ENCODE measurements at places on chromosomes 5 and 9. TPM values are rescaled to one million over a fixed set of nuclear protein-coding genes. Genes with fewer than 3 reads are reported as not detected.

DNA sequence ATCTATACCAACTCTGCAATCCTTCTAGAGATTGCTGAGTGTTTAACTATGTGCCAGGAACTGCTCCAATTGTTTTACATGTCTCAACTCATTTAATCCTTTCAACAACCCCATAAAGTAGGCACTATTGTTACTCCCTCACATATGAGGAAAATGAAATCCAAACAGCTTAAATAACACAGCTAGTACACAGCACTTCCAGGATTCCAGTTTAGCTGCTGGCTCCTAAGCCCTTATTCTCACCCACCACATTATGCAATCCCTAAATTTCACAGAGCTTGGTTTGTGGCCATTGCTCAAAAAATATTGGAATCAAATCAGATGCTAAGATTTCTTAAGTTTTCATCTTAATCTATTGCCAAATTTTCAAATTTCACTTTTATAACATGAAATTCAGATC, 84.9 kb downstream of the PRELID2 start:
- DNase-seq = no peak

- DNase-seq = no peak
These were observed 417.3 kb downstream of the TLE4 start for GRCh38 chr9:79989079-79989478.

Gene ZDHHC11
- 18.2 TPM for total RNA-seq

GRCh38 chr5:159005062-159005461, 94.7 kb downstream of the EBF1 start:
- no peak for DNase-seq

Gene OTP
- not detected for total RNA-seq

Gene CDX1
- total RNA-seq = not detected

- DNase-seq = no peak
These were observed 70.5 kb upstream of the GFPT2 start for GRCh38 chr5:180423598-180423997.

Gene FEM1C
- total RNA-seq = 12.1 TPM

GRCh38 chr5:164355267-164355830, 849.9 kb downstream of the MAT2B start:
- no peak for DNase-seq

- no peak for DNase-seq
These were observed 30.9 kb upstream of the ABLIM3 start for GRCh38 chr5:149110406-149110805.

Gene B4GALT1
- total RNA-seq = 11.7 TPM

DNA sequence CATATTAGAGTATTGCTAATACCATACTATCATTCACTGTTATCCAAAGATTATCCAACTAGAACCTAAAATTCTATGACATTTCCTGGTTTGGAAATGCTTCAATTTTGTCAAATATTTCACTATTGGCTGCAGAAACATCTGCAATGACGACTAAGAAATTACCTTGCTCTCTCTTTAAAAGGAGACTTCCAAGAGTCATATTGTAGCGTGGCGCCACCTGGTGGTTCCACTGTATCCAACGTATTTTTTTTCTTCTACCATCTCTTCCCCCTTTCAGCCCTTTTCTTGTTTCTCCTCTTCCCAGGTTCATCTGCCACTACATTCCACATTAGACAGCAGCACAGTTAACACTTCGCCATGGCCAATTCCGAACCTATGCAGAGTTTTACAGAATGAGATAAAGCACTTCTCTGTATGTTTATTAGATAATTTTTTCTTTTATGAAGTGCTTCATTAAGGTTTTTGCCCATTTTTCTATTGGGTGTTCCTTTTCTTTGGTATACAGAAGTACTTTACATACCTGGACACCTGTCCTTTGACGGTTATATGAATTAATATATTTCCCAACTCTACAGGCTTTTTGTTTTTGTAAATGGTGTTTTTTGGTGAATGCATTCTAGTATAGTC, 153.5 kb downstream of the CDC42SE2 start:
- DNase-seq = peak; percentile 78

Gene PGM5
- 5.7 TPM for total RNA-seq

GRCh38 chr5:65818592-65818991, 96.6 kb downstream of the NLN start:
- no peak for DNase-seq

GRCh38 chr5:74502479-74502950, 138.0 kb downstream of the ENC1 start:
- no peak for DNase-seq

Gene PCDHA13
- total RNA-seq = 0.29 TPM

GRCh38 chr5:158140120-158140731, 281.3 kb upstream of the CLINT1 start:
- DNase-seq = no peak

DNA sequence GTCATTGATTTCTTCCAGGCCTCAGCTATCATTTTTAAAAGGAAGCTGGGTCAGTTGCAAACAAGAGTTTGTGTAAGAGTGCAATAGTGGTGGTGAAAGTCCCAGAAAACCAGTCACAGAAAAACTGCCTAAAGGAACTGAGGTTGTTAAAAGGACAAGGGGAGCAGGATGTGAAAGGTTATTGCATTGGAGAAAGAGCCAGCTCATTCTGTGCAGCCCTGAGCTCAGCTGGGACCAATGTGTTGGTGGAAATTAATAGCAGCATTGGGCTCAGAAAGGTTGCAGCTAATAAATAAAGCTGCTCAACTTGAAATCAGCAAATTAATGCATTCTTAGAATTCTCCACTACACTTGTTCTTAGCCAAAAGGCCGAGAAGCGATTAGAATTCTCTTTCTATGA, 34.9 kb downstream of the NREP start:
- no peak for DNase-seq

DNA sequence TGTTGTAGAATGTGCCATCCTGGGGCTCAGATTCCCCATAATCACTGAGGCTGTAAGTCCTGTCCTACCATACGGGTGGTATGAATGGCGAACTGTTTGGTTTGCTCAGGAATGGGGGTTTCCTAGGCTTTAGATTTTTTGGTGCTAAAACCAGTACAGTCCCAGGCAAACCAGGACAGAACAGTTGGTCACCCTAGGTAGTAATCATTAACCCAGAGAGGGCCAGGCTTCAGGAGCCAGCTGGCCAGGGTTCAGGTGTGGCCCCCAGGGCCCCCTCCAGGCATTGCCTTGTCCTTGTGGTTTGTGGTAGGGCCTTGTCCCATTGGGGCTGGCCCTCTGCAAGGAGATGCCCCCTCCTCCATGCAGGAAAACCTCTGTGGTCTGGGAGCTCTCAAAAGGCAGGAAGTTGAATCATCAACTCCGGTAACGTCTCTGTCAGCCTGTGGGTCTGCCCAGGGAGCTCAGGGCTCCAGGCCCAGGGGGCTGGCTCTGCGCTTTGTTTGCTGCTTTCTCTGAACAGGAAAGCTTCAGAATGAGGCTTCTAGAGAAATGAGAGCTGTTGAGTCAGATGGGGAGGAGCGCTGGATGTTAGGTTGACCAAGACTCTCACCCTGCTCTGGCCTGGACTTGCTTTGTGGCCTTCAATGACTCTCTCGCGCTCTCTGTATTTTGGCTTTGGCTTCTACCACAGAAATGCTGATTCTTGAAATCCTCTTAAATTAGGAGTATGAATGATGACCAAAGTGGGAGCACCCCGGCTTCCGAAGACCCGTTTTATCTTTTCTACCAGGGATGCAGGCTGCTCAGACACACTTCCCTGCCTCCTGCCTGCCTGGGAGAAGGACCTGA, 22.2 kb upstream of the JADE2 start:
- DNase-seq = peak; percentile 55

DNA sequence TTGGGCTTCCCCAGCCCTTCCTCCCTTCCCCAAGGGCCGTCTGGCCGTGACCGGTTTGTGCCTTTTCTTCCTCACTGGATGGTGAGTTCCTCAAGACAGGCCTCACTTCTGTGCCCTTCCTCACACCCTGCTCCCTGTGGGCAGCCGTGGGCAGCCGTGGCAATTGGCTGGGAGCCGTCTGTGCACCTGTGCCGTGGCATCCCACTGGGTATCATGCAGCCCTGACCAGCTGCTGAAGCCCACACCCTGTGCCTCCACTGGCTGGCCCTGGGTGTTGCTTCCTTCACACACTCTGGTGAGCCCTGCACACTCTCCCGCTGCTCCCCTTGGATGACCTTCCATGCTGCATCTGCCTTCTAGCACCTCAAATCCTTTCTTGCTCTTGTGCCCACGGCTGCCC, 100.2 kb downstream of the COL5A1 start:
- no peak for DNase-seq

Gene TMEM174
- total RNA-seq = not detected

GRCh38 chr5:151880324-151880723, 44.3 kb downstream of the GLRA1 start:
- no peak for DNase-seq

Gene SMIM33
- not detected for total RNA-seq

GRCh38 chr9:93013856-93014582, 44.5 kb upstream of the SUSD3 start:
- DNase-seq = no peak

- DNase-seq = no peak
These were observed 139.1 kb upstream of the ADRA1B start for GRCh38 chr5:159777049-159777660.

GRCh38 chr9:1366276-1366675, 316.1 kb downstream of the DMRT2 start:
- DNase-seq = no peak

Gene SUSD3
- 1.3 TPM for total RNA-seq

DNA sequence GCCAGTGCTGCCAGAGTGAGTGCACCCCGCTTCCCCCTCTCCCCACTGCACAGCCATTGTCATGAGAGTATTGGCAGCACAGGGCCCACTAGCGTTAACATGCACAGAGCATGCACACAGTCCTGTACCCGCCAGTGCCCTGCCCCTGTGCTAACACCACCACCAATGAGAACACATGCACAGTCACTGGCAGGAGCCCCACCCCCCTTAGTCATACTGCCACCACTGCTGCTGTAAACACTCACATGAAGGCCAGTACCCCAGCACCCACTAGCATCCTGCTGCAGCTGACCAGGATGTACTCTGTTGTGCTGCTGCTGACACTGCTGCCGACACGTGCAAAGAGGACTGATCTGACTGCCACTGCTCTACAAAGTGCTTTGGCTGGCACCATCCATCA, 19.5 kb upstream of the RANBP6 start:
- DNase-seq = no peak

Gene IL4
- not detected for total RNA-seq

DNA sequence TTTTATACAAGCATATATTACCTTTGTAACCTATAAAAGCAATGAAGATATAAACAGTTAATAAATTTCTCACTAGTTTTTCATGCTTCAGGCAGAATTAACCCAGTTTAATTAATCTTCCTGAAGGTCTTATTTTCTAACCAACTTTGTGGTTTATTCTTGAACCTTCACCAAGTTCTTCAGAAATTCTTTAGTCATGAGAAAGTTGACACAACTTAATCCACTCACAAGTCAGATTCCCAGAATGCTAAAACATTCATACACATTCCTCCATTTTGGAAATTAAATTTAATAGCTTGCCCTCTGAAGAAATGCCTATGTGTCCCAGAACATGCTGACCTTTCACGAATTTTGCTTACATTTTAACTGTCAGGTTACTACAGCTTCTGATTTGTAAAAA, 105.4 kb upstream of the PAM start:
- no peak for DNase-seq

DNA sequence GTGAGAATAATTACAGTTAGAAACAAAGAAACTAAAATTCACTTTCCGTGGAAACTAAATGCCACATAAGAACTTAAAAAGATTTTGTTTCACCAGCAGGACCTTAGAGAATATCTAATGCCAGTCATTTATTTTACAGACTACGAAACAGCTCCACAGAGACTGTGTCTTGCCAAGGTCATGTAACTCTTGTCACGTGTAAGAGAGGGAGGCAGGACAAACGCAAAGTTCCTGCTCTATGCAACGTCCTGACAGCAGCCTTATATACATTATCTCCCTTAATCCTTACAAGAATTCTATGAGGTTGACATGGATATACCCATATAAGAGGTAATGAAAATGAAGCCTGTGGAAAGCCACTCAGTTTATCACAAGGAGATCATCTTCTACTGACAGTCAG, 39.4 kb downstream of the CTNNAL1 start:
- no peak for DNase-seq

Gene MAP1B
- 3.1 TPM for total RNA-seq

Gene RELL2
- 7.9 TPM for total RNA-seq

- DNase-seq = no peak
These were observed 215.8 kb downstream of the ADAMTS12 start for GRCh38 chr5:33675958-33676464.

DNA sequence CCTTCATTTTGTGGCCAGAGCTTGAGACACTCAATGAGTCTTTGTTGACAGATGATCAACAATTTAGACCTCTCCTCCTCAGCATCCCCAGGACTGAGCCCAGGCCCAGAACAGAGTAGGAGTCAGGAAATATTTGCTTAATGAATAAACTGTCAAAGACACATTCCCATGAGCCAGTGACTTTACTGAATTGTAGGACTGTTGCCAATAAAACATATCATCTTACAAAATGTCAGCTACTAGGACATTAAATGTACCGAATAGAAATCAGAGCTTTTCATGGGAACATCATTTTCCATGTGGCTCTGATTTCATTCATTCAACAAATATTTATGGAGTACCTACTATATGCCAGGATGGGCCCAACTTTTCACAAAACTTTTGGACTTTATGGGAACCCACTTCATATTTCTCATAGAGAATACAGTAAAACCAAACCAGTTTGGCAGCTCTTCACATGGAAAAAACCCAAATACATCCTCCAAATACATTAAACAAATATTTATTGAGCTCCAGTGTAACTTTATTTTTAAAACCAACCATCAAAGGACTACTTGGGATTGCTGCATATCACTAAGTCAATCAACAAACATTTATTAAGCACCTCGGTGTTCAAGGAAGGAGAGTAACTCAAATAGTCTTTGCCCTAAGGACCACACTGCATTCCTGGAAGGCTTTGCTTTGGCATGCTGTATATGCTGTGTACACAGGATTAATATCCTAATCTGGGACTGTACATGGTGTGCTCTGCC, 11.4 kb downstream of the VDAC1 start:
- no peak for DNase-seq

Gene GNPDA1
- total RNA-seq = 211 TPM

GRCh38 chr5:68423154-68423811, 207.7 kb downstream of the PIK3R1 start:
- no peak for DNase-seq

Gene OMD
- total RNA-seq = not detected

Gene ACER2
- 1.4 TPM for total RNA-seq

Gene OR1K1
- total RNA-seq = not detected

Gene RALGDS
- total RNA-seq = 22.4 TPM

DNA sequence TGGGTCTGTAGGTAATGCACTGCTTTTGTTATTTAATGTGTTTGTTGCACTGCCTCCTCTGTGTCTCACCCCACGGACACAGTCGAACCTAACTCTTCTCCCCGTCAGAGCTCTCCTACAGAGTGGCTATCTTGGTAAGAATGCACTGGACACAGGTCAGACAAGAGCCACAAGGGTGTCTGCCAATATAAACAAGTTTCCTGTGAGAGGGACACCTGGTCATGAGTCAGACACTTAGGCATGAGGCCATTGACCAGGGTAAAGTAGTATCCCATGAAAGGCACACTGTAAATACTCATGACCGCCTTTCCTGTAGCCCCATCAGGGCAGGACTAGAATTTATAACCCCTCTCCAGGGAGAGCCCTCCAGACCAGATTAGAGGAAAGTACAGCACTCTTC, 115.5 kb downstream of the SLC12A2 start:
- no peak for DNase-seq
